ENCODE measurements at places on chromosomes 4 and X.

GRCh38 chr4:161929956-161930355 lies 233.8 kb downstream of the FSTL5 start:
- no peak for DNase-seq

- peak; percentile 0 for DNase-seq
These were observed 84.1 kb downstream of the NHS start for GRCh38 chrX:17459008-17459611.

GRCh38 chr4:13496605-13497004 lies 12.5 kb upstream of the RAB28 start:
- no peak for DNase-seq

GRCh38 chr4:176393306-176394013 lies 73.7 kb downstream of the SPCS3 start:
- DNase-seq = no peak

DNA sequence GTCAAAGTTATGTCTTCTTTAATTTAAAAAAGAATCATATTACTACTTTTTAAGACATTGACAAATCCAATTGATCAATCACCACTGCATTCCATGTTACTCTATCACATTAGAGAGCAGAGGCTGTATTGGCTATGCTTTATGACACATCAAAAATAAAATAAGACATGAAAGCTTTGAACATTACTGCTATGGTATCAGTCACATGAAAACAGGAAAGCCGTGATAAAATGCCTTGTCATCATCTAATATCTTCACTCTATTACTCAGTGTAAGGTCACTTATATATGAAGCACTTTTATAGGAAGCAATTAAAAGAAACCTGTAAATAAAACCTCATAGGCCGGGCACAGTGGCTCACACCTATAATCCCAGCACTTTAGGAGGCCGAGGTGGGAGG lies 27.7 kb upstream of the CEP135 start:
- no peak for DNase-seq

- DNase-seq = no peak
These were observed 195.7 kb upstream of the HS3ST1 start for GRCh38 chr4:11624370-11624769.

DNA sequence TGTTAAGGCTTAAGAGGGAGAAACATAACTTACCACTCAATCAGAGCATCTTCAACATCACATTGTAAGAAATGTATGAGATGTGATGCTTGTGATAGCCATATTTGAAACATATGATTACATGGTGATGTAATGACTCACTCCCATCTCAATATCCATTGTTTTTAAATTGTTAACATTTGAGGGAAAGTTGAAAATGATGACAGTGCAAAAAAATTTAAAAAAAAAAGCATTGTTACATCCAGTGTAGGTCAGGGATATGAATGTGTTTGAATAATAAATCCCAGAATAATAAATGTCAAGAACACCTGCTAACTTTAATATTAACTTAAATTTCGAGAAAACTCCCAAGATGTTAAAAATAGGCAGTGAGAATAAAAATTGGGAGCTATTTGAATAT lies 6.4 kb upstream of the CCSER1 start:
- no peak for DNase-seq

GRCh38 chr4:7398104-7398423 lies 36.7 kb downstream of the PSAPL1 start:
- DNase-seq = no peak

DNA sequence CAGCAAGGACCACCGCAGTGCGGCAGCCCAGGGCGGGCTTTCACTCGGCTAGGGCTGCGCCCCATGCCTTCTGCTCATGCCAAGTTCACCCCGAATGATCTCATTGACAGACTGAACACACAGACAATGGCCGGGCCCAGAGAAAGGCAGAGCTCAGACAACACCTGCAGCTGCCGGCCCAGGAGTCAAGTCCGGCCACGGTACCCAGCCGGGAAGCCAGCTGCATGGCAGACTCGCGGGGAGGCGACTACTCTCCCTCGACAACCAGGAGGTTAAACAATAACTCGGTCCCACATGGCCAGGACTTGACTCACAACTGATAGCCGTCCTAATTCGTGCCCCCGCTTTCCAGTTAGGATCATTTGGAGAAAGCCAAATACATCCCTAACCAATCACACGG lies 50.4 kb downstream of the ABLIM2 start:
- DNase-seq = no peak

GRCh38 chrX:42515939-42516338 lies 262.0 kb downstream of the PPP1R2C start:
- DNase-seq = no peak

- DNase-seq = peak; percentile 69
These were observed 257.2 kb downstream of the FBXW7 start for GRCh38 chr4:152278505-152279233.

DNA sequence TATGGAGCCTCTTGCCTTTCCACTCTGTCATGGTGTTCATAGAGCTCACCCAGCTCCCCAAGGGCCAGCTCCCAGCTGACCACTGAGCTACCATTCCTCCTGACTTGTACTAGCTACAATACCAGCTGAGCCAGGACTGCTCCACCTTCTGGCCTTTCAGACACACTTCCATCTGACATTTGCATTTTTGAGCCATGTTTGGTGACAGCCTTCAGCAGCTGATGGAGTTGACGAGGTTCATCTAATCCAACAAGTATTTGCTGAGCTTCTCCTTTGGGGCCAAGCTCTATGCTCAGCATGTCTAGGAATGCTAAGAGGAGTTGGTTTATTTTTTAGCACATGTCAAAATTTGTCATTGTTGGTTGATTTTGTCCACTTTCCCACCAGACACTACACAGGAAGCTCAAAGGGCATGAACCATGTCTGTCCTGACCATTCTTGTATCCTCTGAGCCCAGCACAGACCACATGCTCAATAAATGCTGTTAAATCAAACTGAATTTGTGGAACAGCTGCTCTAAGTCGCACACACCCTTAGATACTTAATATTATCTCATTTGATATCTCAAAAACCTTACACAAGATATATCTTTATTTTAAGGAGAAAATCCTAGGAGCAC lies 142.6 kb upstream of the PPARGC1A start:
- no peak for DNase-seq

DNA sequence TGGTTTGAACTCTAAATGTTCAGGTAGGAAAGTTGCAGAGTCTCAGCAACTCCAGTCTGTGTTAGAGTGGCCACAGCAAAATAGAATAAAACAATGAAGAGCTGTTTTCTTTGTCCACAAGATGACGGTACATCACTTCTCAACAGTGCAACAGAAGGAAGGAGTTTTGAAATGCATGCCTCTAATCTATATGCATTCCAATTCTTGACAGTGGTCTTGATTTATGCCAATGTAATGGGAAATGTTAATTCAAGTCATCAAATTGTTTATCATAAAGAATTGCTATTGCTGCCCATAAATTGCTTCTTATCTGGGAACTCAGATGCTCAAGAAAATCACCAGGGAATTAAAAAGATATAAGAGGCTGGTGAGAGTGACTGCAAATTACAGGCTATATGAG lies 195.5 kb upstream of the PRPS2 start:
- DNase-seq = no peak

DNA sequence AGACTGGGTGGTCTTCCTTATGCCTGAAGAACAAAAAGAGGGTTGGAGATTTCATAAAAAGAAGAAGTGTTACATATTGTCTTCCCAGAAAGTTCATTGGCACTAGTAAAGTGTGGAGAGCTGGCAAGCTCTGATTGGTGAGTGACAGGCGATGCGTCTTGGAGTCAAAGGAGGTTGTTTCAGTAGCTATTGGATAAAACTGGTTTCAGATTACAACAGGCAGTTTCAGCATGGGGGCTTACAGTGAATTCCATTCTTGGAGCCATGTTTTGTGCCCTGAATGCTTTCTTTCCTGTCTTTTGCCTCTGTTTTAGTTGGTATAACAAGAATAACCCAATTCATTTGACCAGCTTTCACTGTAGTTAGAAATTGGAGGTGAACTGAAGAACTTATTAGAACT lies 750.5 kb downstream of the ADGRL3 start:
- no peak for DNase-seq

DNA sequence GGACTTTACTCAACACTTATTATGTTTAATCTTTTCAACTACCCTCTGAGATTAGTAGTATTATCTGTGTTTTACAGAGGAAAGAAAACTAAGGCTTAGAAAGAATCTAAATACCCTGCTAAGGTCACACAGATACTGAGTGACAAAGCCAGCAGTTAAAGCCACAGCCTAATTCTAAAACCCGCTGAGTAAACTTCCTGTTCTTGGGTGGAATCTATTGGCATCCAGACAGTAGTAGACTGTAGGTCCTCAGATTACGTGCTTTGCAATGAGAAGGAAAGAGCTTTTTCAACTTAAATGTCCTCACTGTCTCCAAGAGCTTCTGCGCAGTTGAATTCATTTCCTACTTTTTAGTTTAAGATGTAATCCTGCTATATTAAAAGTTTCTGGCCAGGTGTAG lies 126.0 kb downstream of the TENM3 start:
- DNase-seq = no peak

DNA sequence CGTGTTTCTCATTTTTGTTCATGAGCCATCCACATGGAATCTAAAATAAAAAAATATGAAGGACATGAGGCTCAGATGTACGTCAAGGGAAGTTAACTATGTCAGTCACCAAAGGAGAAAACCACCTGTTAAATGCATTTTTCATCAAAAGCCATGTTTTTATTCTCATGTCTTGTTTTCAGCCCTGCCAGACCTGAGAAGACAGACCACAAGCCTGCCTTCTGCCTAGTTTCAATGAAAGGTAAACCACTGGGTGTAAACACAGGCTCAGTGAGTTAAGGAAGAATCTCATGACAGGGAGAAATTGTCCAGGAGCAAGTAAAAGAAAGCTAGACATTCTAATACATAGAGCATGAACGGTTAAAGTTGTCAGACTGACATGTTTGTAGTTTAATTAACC lies 52.3 kb upstream of the TNIP3 start:
- no peak for DNase-seq

DNA sequence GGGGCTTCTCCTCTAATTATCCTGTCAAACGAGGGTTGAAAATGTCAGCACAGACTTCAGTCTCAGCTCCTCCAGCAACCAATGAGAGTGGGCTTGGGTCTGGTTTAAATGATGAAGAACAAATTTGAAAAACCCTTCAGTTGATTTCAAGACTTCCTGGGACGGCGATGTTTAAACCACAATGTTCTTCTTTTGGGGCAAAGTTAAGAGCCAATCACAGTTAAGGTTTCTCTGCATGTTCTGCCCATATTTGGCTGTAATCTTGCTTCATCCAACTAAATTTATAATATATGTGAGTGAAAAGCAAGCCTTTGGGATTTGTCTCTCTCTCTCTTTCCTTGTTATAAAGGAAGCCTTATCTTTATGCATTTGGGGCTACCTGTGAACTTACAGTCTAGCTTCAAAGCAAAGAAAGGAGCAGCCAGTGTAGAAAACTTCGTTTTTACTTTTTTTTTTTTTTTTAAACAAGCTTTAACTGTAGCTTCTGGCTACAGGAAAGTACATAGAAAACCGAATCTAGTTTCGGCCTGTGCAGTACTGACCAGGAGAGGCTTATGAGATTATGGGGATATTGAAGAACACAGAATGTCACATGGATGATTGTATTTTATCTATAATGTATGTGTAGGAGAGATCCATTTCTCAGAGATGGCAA lies 46.8 kb upstream of the FAM9C start:
- no peak for DNase-seq

DNA sequence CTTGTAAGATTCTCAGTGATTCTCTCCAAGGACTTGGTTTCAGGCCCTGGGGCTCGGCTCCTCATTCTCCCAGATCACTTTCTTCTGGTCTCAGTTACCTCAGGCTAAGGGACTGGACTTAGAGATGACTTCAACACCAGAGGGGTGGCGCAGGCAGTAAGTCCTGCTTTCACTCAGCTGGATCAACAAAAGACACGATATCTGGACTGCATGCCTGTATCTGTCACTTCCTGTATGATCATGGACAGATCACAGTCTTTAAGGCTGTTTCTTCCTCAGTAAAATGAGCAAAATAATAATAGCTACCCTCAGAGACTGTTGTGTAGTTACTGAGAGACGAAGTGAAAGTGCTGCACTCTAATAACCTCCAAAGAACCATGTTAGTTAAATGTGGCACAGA lies 19.5 kb upstream of the CXCR3 start:
- DNase-seq = no peak

- no peak for DNase-seq
These were observed 1397.0 kb downstream of the FAM133A start for GRCh38 chrX:95071052-95071451.

DNA sequence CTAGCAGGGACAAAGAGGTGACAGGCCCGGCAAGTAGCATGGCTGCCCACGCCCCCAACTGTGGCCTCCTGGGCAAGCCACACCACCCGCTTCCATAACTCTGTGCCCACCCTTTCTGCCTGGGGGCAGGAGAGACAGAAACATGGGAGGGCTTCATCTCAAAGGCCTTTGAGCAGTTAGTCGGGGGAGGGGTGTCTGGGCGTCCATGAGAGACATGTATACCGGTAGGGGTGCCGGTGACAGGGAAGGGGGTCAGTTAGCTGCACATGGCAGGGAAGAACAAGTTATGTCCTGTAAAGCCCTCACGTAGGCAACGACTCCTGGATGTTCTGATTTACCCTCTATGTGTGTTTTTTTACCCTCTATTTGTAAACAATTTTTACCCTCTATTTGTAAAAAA lies 9.3 kb downstream of the PDZD4 start:
- no peak for DNase-seq

GRCh38 chr4:184489771-184490170 lies 15.4 kb upstream of the IRF2 start:
- no peak for DNase-seq

DNA sequence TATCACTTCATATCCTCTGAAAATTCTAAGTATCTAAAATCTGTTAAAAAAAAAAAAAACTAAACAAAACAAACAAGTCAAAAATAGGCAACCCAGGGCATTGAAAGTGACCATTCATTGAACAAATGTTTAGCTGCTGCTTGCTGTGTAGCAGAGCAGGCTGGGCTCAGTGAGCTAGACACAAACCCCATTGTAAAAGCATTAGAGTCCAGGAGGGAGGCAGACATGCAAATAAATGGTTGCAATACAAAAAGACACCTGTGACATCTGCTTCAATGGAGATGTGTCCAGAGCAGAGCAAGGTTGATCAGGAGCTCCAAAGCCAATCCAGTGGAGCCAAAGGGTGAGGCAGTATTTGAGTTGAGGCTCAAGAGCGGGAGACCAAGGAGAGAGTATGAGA lies 267.3 kb upstream of the GATB start:
- DNase-seq = no peak

DNA sequence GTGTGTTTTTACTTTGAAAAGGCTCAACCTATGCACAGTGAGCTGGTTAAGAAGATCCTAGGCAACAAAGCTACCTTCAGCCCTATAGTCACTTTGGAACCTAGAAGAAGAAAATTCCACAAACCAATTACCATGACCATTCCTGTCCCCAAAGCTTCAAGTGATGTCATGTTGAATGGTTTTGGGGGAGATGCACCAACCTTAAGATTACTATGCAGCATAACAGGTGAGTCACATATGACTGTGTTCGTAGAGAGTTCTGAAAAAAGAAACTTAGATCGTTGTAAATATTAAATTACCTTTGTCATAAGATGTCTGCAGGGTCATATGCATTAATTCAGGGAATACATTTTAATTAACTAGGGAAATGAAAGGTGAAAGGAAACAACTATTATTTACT lies 287.1 kb downstream of the ANK2 start:
- no peak for DNase-seq

- DNase-seq = no peak
These were observed 310.1 kb upstream of the SPOCK3 start for GRCh38 chr4:167544391-167544790.

Measured in occipital lobe (tissue), 3 donors.